ENCODE measurements at places on chromosomes 5 and 9.

DNA sequence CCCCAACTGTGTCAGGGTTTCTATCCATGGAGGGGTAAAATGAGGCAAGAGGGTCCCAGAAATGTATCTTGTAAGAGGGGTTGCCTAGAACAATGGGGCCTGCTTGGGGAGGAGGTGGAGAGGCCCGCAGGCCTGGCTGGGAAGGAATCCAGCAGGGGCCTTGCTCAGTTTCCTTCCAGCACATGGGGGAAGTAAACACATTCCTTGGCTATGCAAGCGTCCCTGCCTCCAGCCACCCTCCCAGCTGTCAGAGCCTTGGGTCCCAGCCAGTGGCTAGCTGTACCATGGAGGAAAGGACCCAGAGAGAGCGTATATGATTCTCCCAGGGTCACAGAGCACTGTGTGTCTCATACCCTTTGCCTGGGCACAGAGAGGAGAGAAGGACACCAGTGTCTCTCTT lies 71.1 kb upstream of the IL17B start:
- peak; percentile 55 for DNase-seq
- no peaks in the 10 kb centered on the region for H3K27me3 ChIP-seq
- peak overlapping the region; percentile 90 for H3K27ac ChIP-seq
- H3K4me3 ChIP-seq: no peak overlapping the region
- H3K36me3 ChIP-seq: no peaks in the 10 kb centered on the region
- peaks cover 25% of the 10 kb centered on the region for H3K4me1 ChIP-seq

- H3K27ac ChIP-seq: peak overlapping the region; percentile 82
- peaks cover 11% of the 10 kb centered on the region for H3K4me1 ChIP-seq
- no peaks in the 10 kb centered on the region for H3K27me3 ChIP-seq
- H3K4me3 ChIP-seq: no peak overlapping the region
- DNase-seq: peak; percentile 52
Measured at GRCh38 chr5:140349244-140349643, 2.8 kb upstream of the HBEGF start.

GRCh38 chr5:123949043-123949804 lies 437.2 kb downstream of the CSNK1G3 start:
- H3K36me3 ChIP-seq: no peaks in the 10 kb centered on the region
- no peaks in the 10 kb centered on the region for H3K4me1 ChIP-seq
- no peak overlapping the region for H3K27ac ChIP-seq
- no peak for DNase-seq
- no peaks in the 10 kb centered on the region for H3K27me3 ChIP-seq

GRCh38 chr5:21140987-21141386 lies 1153.0 kb upstream of the CDH18 start:
- no peak for DNase-seq
- H3K27ac ChIP-seq: no peak overlapping the region
- no peaks in the 10 kb centered on the region for H3K4me1 ChIP-seq
- no peak overlapping the region for H3K4me3 ChIP-seq
- H3K27me3 ChIP-seq: no peaks in the 10 kb centered on the region
